ENCODE measurements at places on chromosomes 5 and 9.

GRCh38 chr5:34582371-34582770, 73.8 kb upstream of the RAI14 start:
- no peak for DNase-seq

- no peak for DNase-seq
Observed at GRCh38 chr9:14350349-14350728, 36.4 kb upstream of the NFIB start.

DNA sequence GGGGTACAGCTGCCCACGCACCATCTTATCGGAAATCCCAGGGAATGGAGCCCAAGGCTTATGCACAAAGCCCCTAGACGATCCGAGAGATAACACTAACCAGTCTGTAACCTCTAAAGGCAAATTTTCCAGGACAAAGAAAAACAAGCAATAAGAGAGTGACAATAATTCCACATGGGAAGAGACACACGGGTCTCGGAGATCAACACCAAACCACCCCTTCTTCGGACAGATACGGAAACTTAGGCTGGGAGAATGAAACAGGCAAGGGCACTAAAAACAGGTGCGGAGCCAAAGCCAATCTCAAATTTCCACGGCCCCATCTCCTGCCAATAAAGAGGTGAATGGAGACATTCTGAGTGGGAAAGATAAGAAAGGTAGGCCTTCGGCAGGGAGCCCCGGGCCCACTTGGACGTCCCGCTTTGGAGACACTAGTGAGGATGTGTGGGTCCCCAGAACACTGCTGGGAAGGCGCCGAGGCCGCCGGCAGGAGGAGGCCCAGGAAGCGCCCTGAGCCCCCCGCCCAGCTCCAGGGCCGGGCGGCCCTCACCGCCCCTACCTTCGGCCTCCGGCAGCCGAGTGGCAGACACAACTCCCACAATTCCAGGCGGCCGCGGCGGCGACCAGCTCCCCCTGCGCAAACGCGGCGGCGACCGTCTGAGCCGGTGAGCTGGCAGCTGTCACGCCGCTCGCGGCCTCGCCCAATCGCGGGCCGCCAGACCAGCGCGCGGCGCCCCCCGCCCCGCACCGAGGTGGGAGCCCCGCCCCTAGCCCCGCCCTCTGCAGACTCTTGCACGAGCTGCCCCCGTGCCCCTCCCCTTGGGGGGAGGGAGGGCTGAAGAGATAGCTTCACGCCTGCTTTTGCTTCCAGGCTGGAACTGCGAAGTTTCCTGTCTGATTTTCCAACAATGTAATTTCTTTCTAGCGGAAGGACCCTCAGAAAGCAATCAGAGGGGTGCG, at the start of gene SIL1:
Gene SIL1, minus strand, starts transcription at position 659 of the 960 bp plus-strand sequence. CDS start 70,525 bp downstream, outside the sequence.
- peak; percentile 62 for DNase-seq

GRCh38 chr5:176738637-176739250, 71.6 kb upstream of the UNC5A start:
- DNase-seq: no peak

DNA sequence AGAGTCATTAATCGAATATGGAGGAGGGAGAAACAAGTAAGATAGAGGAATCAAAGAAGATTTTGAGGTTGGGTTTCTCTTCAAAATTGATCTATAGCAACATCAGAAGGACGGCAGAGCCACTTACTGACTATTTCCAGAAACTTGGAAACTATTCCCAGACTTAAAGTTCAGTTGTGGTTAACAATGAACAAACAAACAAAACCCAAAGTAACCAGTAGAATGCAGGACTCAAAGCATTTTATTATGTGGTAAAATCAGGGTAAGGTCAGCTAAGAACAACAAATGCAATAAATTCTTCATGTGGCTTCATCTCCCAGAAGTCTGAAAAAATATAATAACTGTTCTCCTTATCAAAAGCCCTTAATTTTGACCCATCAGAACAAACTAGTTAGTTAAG, 54.9 kb upstream of the OSMR start:
- no peak for DNase-seq

DNA sequence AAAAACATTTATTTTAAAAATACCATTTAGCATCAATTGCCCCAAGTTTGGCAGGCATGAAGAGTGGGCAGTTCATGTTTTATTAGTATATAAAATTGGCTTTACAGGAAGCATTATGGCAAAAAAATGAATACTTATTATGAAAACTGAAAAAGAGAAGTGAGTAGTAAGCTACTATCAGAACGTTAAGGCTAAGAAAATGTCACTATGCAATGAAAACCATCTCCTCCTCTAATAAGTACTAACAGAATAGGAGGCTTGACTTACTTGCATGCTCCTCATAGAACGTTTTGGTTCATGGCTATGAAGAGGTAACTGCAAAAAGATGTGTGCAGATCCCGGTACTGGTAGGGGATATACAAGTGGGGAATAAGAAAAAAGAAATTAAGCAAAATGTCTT, 23.6 kb downstream of the TICAM2 start:
- no peak for DNase-seq

DNA sequence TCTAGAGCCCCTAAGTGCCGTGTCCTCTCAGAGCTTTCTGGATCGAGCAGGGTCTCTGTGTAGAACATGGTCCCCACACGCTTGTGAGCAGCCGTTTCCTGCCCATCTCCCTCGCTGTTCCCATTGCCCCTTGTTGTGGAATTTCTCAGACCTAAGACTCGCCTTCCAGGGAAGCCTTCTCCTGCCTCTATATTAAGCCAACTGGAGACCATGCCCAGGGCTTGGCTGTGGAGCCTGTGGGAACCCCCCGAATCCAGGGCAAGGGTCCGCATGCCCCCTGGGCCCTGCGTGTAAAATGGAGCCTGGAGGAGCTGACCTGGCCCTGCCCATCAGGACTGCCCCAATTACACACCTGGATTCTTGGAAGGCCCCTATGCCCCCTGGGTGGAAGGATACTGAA, 14.5 kb upstream of the SPATA31E1 start:
- DNase-seq: no peak

DNA sequence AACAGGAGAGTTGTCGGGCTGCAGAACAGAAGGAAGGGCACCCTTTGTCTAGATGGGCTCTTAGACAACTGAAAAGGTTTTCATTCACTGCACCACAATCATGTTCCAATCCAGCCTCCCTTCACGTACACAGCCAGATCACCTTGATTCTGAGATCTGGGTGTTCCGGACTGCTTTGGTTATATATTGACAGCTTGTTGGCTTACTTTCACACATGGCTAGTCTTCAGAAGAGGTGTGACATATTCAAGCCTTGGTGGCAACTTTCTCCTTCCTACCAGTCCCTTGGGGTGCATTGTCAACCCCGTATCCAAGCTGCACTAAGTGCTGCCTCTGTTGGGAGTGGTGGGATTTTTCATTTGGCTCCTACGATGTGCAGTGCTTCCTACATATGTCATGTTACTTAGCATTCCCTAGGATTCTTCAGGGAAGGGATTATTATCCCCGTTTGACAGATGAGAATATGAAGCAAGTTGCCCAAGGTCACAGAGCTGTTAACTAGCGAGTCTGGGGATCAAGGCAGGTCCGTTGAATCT, 100.6 kb downstream of the LIFR start:
- DNase-seq: no peak

DNA sequence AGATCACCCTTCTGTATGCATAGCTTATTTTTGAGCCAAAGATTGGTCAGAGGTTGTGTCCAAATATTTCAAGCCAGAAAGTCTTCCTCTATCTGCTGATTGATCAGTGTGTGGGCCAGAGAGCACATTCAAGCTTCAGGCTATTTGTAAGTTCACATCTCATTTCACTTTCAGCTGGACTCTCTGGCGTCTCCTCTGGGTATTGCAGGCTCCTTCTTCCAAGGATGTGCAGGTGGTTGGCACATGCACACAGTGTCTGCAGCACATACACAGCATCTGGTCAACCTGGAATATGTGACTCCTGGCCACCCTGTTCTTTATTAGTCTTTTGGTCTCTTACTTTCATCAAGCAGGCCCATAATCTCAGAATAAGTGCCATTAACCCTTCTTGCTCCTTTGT, 516.1 kb downstream of the ANXA1 start:
- no peak for DNase-seq

GRCh38 chr9:131523451-131524435, 7.3 kb downstream of the UCK1 start:
- no peak for DNase-seq

DNA sequence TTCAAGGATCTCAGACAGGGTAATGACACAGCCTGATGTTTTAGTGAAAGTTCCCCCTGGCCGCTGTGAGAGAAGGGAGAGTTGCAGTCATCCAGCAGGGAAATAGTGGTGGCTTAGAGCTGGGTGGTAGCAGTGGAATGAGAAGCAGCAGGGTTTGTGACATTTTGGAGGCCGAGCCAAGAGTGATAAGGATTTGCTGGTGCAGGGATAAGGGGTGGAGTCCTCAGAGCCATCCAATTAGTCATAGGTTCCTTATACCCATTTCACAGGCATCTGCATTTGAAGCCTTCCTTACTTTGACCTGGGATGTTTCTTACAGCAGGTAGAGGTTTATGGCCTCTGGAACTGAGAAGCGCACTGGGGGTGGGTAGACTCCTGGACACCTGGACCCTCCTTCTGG, 12.8 kb downstream of the JADE2 start:
- no peak for DNase-seq

GRCh38 chr5:52893863-52894262, 95.3 kb upstream of the ITGA2 start:
- DNase-seq: no peak

GRCh38 chr5:96861076-96861475, 15.2 kb upstream of the ERAP2 start:
- no peak for DNase-seq

DNA sequence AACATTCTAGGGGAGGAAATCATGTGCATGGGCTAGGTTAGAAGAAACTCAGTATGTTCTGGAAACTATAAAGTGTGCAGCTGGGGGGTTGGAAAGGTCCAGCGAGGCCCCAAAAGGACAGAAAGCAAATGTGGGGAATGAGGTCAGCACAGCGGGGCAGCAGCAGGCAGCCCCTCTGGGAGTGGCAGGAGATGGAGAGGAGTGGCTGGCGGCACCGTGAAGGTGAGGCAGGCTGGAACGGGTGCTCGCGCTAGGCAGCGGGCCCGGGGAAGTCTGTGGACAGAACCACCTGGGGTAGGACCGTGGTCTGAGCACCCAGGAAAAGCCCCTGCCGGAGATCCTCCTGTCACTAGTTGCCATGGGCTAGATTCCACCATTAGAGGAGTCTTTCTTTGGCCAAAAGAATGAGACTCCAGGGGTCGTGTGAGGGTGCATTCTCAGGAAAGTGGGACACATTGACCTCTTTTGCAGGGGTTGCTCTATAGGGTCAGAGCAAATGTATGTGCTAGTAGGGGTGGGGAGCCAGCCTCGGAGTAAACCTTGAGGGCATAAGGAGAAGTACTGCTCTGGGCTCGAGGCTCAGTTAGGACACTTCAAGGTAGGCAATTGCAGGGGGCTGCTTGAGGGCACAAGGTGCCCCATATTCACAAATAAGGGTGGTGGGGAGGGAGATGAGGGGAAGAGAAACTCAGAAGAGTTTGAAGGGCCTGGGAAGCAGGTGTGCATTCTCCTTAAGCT, 61.2 kb downstream of the IL6ST start:
- no peak for DNase-seq

GRCh38 chr9:130694205-130694604, 625 bp downstream of the EXOSC2 start:
- DNase-seq: no peak

DNA sequence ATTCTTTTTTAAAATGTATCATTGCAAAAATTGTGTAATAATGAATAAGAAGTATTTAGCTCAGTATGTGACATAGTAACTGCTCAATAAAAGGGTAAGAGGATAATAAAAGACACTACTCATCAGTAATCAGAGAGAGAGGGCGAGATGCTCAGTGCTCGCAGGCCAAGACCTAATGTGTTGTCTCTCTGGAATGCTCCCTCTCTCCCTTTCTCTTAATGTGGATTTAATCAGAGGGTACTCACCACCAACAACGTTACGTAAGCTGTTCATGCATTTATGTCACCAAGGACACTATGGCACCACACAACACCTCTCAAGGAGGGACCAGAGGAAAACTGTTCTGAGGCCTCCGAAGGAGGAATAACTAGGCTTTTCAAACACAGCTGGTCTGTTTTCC, 42.5 kb downstream of the WHRN start:
- no peak for DNase-seq

All from non-pigmented ciliary epithelial cell (primary cell).